Stimulated activated CD4-positive, alpha-beta T cell treated with anti-CD3 and anti-CD28 coated beads, TNF-alpha, amount 100 ng/mL, for 4 hours (primary cell): ENCODE measurements at places on chromosomes 16 and 17.

GRCh38 chr16:49487746-49488145, 114.1 kb downstream of the C16orf78 start:
- no peak for DNase-seq

GRCh38 chr16:67022531-67023214, 6.3 kb upstream of the CBFB start:
- DNase-seq: no peak

DNA sequence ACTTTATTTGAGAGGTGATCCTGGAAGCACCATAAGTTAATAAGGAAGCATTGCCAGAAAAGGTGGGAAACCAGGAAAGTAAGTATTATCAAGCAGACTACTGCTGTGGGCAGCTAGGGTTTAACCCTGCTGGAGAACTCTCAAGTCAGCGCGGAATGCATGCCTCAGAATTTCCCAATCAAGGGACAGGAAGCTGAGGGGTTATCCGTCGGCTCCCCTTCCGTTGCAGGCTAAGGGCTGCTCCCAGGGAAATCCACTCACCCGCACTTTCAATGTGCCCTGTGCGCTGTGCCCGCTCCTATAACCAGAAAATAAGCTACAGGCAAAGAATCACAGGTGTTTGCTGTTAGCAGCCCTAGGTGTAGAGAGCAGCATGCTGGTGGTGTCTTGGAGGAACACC, 138.5 kb upstream of the CACNG3 start:
- no peak for DNase-seq

- no peak for DNase-seq
Measured at GRCh38 chr17:3594976-3595375, 14.2 kb downstream of the TRPV1 start.

GRCh38 chr16:1818873-1819525, 7.6 kb downstream of the HAGH start:
- DNase-seq: no peak

DNA sequence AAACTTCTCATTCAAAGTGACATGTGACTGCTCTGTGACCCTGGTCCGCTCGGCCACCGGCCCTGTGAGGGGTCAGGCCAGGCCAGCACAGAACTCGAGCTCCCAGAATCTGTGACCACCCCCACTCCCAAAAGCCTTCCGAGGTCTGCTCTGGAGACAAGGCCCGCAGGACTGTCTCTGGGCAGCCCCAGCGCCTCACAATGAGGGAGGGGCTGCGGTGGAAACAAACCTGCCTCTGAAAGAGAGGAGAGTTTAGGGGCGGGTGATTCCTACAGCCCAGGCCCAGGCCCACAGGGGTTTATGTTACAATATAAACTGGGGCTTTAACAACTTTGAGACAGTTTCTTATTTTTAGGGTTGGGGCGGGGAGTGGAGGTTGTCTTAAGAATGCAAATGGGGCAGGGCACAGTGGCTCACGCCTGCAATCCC, 19.9 kb downstream of the IGFBP4 start:
- no peak for DNase-seq

GRCh38 chr16:81505011-81505661, 60.5 kb downstream of the CMIP start:
- DNase-seq: no peak
